ENCODE measurements at places on chromosomes 3 and 15.

GRCh38 chr3:99856437-99857220, 39.0 kb downstream of the CMSS1 start:
- no peak for DNase-seq

GRCh38 chr15:60720086-60720485, 241.1 kb upstream of the ICE2 start:
- DNase-seq = no peak

DNA sequence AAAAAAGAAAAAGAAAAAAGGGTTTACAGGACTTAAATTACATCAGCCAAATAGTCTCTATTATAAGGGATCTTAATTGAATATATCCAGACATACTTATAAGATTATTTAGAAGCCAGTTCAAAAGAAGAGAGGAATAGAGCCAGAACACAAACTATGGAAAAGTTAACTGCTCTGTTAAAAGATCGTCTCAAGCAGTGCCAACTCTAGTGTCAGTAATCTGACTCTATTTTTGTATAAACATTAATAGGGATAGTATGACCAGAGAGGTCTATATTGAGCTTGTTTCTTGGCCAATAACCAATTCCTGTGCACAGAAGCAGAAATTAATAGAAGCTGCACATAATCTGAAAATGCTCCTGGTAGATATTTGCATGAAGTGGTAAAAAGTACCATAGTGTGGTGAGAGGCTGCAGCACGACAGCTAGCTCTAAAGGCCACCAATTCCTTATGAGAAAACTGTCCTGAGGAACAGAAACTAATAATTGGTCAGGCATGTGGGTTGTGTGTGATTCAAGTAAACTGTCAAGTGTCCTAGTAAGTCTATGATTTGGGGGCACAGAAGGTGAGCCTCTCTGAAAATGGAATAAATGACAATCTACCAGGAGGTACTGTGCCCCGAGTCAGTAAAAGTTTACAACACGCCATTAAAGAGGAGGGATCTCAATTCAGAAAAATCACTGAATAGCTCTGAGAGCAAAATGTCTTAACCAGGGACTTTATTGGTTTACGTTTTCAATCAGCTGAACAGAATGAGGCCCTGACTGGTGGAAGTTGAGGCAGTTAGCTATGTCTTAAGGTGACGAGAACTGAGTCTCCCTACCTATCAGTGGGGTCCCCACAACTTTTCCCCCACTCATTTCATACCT, 51.5 kb upstream of the NANOGP8 start:
- DNase-seq = no peak

GRCh38 chr15:48380198-48380597, 49.0 kb downstream of the DUT start:
- DNase-seq = no peak

DNA sequence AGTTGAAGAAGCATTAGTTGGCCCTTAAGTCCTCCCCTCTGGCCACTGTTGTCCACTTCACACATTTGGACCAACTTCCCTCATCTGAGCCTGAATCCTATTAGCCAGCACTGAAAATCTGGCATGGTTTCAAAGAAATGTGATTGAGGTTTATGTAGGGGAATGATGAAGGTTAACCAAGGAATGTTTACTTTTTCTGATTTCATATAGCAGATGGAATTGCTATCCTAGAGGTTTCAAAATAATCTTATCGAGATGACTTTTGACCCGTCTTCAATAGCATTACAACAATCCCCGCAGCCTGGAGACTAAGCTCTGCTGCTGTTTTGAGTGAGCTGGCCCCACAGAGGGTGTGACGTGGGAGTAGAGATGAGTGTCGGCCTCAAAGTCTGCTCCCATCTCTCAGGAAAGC, 200.8 kb upstream of the IL12A start:
- no peak for DNase-seq

GRCh38 chr3:4900298-4900697, 78.9 kb upstream of the BHLHE40 start:
- no peak for DNase-seq

- no peak for DNase-seq
Measured at GRCh38 chr3:40753291-40753770, 228.6 kb downstream of the ZNF621 start.

DNA sequence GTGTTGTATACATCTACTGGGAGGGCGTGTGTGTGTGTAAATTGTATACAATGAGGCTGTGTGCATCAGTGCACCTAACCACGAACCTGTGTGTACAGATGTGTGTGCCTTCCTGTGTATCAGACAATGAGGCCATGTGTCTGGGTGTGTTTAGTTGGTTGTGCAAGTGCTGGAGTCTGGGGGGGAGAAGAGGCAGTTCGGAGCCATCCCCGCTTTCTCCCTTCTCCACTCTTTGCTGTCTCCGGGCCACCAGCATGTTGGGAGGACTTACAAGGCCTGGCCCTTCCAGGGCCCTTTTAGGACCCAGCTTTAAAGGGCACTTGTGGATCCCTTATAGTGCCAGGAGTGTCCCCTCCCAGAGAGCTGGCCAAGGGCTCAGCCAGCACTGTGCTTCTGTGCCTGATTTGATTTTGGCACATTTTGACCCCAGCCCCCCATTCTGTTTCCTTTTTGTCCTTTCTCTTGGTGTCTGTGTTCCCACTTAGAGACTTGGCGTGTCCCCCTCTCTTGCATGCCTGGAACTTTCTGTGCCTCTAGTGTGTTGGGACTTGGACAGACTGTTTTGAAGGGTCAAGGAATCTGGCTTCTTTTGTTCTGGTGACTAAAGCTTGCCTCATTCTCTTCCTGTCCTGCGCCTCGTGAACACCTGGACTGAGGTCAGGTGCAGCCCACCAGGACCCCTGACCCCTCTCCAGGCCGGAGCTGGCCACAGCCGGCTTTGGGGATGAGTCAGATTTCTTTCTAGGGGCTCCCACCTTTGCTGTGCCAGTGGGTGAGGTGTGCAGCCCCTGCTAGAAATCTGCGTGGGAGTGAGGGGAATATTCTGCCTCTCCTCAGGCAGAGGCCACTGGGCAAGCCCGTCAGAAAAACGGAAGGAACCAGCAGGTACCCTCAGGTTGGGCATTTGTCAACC, 1.5 kb downstream of the CTDSPL start:
- no peak for DNase-seq

GRCh38 chr3:149080699-149081091, 5.6 kb downstream of the HLTF start:
- no peak for DNase-seq

- DNase-seq = no peak
Measured at GRCh38 chr3:86923071-86923491, 67.9 kb downstream of the VGLL3 start.

- no peak for DNase-seq
Measured at GRCh38 chr3:195872800-195873199, 35.6 kb downstream of the TNK2 start.

- peak; percentile 60 for DNase-seq
Measured at GRCh38 chr15:31977812-31978661, 52.3 kb upstream of the CHRNA7 start.

GRCh38 chr3:23308986-23309625, 106.0 kb downstream of the UBE2E2 start:
- no peak for DNase-seq

- DNase-seq = no peak
Measured at GRCh38 chr15:70411143-70411863, 313.6 kb upstream of the TLE3 start.
